T-helper 2 cell (primary cell): ENCODE measurements at places on chromosomes 7 and 10.

DNA sequence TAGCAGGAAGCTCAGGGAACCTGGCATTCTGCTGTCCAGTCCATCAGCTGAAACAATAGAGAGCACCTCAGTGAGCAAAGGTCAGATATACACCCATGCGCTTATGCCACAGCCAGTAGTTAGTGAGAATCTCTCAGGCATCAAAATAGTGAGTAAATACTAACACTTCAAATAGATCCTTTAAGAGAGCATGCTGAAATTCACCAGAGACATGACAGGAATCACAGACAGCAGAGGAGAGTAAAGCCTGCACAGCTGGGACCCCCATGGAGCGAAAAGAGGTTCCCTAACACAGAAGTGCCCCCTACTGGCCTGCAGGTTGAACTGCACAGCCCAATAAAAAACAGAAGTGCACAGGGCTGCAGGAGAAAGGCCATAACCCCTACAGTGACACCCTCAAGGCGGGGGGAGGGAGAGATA lies 57.6 kb upstream of the ANTXRL start:
- peak; percentile 20 for DNase-seq

GRCh38 chr10:95504246-95504691 lies 56.9 kb downstream of the SORBS1 start:
- no peak for DNase-seq

GRCh38 chr7:70764701-70765208 lies 367.2 kb upstream of the GALNT17 start:
- no peak for DNase-seq

DNA sequence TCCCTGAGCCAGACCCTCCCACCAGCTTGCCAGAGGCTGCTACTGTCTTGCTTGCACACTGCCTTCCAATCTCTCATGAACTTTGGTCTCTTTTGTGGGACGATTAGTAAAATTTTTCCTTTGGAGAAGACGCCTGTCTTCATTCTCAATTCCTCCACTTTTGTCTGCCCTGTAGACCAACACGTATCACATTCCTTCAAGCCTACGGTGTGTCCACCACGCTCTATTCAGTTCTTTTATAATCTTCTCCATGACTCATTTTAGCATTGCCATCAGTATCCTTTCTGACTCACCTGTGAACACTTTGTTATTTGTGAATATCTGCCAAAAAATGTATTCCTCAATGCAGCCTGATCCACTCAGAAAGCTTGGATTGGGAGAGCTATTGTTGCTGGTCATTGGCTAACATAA lies 1.4 kb downstream of the GIMAP5 start:
- DNase-seq, result peak; percentile 47

DNA sequence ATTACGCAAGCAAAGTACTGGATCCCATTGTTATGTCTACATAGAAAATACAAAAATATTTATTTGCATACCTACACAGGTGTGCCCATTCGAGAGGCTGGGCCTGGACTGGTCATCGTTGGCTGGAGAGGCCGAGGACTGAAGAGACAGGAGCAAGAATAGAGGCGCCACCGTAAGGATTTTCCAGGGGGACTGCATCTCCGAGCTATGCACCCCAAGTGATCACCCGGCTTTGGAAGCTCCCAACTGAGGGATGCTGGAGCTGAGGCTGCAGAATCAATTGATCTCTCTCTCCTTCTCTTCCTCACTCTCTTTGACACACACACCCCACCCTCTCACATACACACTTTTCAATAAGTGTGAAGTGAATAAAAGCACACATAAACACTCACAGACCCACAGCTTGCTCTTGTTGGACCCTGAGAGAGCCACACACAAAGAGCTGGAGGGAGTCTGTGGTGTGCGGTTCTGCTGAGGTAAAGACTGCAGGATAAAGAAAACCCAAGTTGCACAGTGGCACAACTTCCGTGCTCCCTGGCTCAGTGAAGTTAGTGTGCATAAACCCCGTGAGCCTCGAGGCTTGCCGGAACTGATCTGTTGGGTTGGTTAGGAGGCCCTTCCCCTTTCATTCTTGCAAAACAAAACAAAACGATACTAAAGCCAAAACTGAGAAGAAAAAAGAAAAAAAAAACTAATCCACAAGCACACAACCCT lies at the start of gene AOAH:
Gene AOAH, minus strand, starts transcription at position 544 of the 714 bp plus-strand sequence. Its CDS starts 346 bp downstream, at position 198.
- DNase-seq, result peak; percentile 29

GRCh38 chr10:95356190-95356955 lies 65.6 kb upstream of the PDLIM1 start:
- no peak for DNase-seq

DNA sequence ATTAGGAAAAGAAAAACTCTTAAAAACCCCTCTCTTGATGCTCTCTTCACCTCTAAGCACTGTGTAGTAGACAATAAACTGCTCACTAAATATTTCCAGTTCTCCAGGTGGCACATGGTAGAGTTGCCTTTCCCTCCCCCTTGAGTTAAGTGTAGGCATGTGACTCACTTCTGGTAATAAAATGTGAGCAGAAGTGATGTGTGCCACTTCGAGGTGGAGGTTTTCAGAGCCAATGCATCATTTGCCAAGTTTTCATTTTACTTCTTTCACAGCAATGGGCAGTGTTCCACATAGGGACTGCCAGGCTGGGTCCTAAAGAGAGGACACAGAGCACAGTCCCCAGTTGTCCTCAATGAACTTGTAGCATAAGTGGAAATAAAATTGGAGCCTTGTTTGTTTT lies 131.6 kb upstream of the NPY start:
- DNase-seq, result no peak

DNA sequence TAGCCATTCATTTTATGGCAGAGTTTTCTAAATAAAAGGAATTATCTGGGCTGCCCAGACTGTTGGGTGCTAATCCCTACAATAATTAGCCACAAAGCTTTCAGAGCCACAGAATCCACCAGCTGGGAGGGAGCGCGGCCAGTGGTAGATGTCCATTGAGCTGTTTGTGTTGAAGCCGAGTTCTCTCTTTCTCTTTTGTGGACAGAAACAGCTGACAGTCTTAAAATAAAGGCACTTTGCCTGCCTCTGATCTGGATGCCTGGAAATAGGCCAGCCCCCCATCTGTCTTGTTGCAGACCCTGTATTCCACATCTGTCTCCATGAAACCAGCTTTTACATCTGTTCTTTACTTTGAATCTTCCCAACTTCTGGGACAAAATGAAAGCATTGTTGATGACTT lies 66.1 kb downstream of the MTPN start:
- no peak for DNase-seq

DNA sequence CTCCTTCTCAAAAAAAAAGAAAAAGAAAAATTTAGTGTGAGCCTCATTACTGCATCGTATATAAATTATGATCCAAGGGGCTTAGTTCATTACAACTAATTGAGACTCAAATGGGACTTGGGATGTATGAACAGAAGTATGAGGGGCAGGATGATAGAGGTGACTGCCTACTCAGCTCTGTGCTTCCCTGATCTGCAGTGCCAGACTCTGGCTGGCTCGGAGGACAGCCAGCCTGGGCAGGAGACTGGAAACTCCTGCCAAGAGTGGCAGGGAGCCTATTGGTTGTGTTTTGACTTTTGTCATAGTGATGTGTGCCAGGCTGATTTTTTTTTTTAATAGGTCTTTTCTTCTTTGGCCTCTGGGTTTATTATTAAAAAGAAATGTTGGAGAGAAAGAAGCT lies 73.8 kb upstream of the GTF2IRD1 start:
- DNase-seq, result no peak

DNA sequence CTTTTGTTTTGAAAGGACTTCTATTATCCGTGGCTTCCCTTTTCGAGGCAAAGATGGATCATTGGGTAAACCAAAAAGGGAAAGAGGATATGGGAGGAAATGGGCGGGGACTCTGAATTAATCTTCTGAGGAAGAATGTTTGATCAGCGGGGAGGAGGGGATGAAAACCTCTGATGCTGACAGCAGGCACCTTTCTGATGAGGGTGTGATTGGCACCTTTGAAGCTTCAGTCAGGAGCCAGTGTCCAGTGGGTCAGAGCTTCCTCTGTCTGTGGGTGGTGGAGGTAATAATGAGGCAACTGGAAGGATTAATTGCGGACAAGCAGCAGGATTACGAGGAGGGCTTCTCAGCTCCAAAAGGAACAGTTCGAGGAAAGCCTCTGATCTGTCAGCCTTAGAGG lies 877.6 kb downstream of the LRMDA start:
- no peak for DNase-seq

DNA sequence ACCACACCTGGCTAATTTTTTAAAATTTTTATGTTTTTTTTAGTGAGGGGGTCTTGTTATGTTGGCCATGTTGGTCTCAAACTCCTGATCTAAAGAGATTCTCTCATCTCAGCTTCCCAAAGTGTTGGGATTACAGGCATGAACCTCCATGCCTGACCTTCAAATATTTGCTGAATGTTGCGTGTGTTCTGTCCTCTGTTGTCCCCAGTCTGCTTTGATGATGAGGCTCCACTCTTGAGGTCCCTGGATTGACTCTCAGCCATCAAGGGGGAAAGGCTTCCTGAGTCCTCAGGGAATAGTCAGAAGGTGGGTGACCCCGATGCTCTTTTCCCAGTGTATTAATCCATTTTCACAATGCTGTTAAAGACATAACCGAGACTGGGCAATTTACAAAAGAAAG lies 26.0 kb downstream of the LYZL2 start:
- no peak for DNase-seq

DNA sequence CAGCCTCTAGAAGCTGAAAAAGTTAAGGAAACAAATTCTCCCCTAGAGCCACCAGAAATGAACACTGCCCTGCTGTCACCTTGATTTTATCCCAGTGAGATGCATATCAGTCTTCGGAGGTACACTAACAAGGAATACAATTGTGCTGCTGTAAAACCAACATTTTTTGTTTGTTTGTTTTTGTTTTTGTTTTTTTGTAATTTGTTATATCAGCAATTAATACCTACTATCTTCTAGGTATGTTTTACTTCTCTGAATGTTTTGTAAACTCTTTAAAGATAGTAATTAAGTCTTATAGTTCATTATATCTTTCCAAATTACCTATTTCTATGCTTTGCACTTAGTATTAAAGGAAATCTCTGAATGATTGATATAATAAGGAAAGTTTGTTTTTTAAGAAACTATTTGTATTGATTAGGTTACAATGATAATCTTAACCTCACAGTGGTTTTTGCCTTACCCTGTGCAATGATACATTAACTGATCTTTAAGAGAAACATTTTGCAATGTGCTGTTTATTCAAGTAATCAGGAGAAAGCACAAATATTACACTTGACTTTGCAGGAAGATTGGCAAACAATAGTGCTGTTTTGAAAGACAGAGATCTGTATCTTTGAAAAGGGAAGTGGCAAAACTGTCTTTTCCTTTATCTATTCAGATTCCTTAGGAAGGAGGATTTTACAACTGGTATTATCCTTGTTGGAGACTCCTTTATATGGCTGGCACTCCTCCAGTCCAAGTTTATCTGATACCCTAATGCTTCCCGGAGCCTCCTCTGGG lies 11.3 kb upstream of the HGF start:
- no peak for DNase-seq

- DNase-seq, result no peak
Observed at GRCh38 chr7:37390114-37390513, 58.5 kb downstream of the ELMO1 start.

DNA sequence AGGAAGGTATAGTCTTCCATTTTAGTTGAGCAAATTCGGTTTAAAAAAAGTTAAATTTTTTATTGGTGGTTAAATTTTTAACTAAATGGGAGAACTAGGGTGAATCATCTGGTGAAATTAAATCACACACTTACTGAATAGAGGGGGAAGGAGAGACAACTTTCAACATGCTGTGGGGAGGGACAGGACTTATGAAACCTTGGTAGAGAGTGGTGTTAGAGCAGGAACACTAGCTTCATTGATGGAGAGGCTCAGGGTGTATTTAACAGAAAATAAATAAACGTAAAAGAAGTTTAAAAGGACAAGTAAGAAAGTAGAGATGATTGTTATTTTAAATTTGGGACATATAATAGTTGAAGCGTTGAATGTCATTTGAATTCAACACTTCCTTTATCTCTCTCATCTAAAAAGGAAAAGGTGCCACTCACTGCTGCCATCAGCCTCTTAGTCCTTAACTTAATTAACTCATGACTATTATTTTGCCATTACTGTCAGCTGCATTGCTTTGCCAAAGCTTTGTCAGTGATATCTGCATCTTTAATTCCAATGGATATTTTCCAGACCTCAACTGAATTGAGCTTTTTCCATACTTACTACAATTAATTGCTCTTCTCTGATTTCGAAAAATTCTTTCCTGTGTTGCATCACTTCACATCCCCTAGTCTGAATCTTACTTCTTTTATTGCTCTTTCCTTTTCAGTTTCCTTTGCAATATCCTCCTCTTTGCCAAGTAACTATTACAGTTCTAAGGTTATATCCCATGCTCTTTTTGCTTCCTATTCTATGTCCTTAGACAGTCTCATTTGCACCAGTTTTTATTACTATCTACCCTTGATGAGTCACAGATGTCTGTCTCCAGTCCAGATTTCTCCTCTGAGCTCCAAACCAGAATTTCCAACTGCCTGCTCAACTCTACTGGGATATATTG lies 71.7 kb downstream of the GNAT3 start:
- no peak for DNase-seq

- DNase-seq, result no peak
Observed at GRCh38 chr10:24551161-24551560, 172.5 kb downstream of the ARHGAP21 start.

DNA sequence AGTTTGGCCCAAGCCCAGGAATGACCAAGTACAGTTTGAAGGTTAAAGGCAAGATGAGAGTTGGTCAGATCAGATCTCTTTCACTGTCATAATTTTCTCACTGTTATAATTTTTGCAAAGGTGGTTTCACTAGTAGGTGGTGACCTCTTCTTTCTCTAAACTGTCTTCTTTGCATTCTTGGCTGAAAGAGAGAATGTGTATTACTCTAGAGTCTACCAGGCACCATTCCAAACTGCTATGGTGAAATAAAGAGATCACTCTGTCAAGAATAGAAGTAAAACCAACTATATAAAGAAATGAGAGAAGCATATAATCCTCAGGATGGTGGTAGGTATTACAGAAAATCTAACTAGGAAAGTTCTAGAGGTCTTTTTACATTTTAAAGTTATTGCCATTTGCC lies 72.7 kb downstream of the DYNC1I1 start:
- DNase-seq, result no peak

GRCh38 chr10:944034-944831 lies 12.7 kb upstream of the LARP4B start:
- no peak for DNase-seq
